ENCODE measurements at places on chromosomes 3 and 15.

DNA sequence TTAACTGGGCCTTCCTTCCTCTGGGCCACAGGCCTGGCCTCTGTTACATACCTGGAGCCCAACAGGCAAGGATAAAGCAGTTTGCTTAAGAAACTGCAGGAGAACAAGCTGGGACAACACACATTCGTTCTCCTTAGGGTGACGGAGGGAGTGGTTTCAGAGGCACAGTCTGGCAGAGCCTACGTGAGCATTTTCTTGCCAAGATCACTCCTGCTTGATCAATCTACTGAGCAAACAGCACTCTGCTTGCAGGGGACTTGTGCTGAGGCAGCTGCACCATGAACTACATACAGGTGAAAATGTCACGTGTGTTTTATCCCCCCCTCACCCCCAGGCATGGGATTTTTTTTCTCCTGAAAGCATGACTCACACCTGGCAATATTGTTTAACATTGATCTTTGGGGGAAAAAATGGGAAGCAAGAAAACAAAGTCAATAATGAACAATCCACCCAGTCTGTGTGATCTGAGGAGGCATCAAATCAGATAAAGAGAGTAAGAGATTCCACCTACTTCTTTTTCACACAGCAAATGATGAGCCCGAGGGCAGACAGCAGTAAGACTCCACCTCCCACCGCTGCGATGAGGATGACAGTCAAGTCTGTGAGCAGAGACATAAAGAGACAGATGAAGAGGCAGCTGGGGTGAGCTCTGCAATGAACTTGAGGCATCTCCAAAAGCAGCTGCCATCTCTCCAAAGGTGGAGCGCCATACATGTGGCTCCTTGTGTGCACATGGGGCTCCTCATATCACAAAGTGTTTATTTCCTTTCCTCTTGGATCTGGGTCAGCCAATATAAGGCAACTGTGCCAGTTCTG, 57.4 kb downstream of the CDCP1 start:
- no peak for DNase-seq

GRCh38 chr15:23038726-23039142, 635 bp downstream of the TUBGCP5 start:
- DNase-seq = no peak

- no peak for DNase-seq
Measured at GRCh38 chr3:38396239-38396638, 49.7 kb downstream of the XYLB start.

GRCh38 chr15:74525309-74525708, 15.7 kb upstream of the ARID3B start:
- DNase-seq = no peak

DNA sequence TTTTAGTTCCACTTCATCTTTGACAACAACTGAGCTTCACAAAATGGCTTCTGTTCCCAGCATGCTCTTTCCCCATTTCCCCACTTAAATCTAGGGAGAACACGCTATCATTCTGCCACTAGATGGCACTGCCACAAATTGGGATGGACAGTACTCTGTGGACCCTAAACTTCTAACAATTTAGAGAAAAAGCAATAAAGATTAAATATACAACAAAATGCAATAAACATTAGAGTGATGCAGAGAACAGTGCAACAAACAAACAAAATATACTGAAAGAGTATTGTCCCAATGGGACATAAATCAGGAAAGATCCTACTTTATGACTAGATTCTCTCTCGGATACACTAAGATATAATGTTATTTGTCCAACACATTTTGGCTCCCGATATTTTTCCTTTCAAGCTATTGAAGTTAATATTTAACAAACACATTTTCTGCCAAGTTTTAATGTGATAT, 169.7 kb upstream of the TMCO5A start:
- no peak for DNase-seq

DNA sequence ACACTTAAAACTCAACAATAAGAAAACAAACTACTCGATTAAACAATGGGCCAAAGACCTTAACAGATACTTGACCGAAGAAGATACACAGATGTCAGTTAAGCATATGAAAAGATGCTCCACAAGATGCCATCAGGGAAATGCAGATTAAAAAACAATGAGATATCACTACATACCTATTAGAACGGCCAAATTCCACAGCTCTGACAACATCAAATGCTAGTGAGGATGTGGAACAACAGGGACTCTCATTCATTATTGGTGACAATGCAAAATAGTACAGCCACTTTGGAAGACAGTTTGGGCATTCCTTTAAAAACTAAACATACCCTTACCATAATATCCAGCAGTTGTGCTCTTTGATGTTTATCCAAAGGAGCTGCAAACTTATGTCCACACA, 59.1 kb upstream of the UBE3A start:
- DNase-seq = no peak

DNA sequence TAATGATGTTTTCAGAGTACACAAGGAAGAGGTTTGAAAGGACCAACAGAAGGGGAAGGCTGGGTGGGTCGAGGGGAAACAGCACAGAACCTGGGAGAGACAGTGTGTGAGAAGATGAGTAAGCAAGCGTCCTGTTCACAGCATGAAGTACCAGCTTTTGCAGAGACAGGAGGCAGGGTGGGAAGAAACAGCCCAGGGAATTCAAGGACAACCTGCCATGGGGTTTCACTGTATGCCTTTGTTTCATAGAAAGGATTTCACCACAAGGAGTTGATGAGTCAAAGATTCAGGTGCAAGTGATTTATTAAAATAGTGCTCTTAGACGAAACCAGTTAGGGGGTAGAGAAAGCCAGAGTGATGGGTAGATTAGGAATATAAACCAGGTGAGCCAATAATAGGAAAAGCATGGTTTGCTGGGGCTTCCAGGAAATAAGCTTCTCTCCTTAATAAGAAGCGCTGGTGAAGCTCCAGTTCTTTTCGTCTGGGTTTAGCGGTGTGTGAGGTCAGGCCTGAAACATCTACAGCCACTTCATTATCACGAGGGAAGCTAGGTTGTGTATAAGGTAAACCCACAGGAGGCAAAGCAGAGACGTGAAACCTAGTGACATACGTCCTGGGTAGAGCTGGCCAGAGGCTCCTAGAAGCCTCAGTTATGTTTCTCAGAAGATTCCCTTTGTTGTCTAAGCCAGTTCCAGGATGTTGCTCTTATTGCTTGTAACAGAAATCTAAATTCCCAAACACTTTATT, 3.9 kb downstream of the HHLA2 start:
- DNase-seq = no peak

DNA sequence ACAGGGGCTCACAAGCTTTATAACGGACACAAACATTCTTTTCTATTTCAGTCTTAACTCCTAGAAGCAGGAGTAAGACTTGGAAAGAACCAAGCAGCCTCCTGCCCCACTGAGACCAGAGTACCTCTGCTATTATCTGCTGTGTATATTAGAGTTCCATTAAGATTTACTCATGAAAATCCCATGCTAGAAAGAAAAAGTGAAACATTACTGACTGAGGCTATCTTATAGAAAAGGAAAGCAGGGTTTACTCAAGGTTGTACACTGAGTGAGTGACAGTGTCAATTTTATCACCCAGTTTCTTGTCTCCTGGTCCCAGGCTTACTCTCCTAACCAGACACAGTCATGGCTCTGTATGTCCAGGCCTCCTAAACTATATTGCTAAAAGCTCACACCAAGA, 97.9 kb upstream of the SOX2 start:
- no peak for DNase-seq

- no peak for DNase-seq
Measured at GRCh38 chr3:136074546-136075170, 109.1 kb downstream of the PPP2R3A start.

GRCh38 chr15:37824717-37825382, 109.6 kb upstream of the TMCO5A start:
- no peak for DNase-seq

- no peak for DNase-seq
Measured at GRCh38 chr15:31212326-31213080, 111.0 kb upstream of the TRPM1 start.

- no peak for DNase-seq
Measured at GRCh38 chr3:179624451-179624850, 19.9 kb downstream of the NDUFB5 start.

DNA sequence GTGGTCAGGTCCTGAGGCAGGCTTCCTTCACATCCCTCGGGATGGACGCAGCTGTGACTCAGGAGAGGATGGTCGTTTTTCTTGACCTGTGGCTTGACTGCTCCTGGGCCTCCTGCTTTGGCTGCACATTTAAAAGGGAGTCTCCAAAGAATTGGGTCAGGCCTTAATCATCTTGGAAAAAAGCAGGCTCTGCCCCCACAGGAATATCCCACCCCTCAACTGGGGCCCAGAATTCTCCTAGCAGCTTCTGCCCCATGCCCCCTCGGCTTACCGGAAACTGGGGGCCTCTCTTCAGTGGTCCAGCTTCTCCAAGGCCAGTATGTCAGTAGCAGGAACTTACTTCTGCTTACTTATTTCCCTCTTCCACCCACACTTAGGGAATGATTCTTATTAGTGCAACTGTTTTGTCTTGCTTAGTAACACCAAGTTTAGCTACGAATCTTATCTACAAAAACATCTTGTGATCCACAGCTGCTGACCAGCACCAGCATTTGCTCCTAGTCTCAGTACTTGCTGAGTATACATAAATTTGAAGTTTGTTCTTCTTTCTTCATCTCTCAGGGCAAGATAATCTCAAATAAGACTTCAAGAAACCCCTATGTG, 35.7 kb downstream of the ATG7 start:
- no peak for DNase-seq
